ENCODE measurements at places on chromosomes 13 and 19.

DNA sequence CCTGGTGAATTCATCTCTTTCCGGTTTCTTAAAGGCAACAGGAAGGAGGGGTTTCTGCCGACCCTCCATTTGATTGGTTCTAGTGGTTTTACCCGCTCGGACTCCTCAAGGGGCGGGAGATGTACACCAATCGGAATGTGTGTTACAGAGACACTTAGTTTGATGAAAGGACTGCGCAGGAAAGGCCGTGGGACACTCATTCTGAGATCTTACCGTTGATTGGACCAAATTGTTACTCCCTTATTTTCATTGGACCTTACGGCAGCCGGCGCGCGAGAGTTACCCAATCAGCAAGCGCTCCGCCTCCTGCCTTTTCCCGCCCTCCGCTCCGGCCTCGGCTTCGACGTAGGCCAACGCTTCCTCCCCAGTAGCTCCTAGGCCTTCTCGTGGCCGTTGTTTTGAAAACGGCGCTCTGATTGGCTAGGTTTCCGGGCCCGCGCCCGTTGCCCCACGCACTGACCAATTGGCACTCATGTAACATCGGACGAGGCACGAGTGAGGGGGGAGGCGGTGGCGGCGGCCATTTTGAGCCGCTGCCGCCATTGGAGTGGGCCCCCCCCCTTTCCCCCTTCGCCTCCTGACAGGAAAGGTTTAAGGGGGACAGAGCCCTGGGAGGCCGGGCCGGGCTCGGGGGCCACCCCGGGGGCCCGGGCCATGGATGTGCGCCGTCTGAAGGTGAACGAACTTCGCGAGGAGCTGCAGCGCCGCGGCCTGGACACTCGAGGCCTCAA lies at the start of gene HNRNPUL1:
Gene HNRNPUL1, plus strand, starts transcription at position 523 of the 731 bp plus-strand sequence. Its CDS starts 132 bp downstream, at position 655.
- H3K4me1 ChIP-seq = peaks cover 25% of the 10 kb centered on the region
- H3K36me3 ChIP-seq = peaks cover 12% of the 10 kb centered on the region
- peak; percentile 100 for DNase-seq

- peaks cover 27% of the 10 kb centered on the region for H3K4me1 ChIP-seq
- no peak overlapping the region for H3K4me3 ChIP-seq
- peaks cover 51% of the 10 kb centered on the region for H3K36me3 ChIP-seq
- no peaks in the 10 kb centered on the region for H3K27me3 ChIP-seq
- DNase-seq = no peak
Measured at GRCh38 chr19:38846097-38846496, 3.7 kb downstream of the HNRNPL start.

DNA sequence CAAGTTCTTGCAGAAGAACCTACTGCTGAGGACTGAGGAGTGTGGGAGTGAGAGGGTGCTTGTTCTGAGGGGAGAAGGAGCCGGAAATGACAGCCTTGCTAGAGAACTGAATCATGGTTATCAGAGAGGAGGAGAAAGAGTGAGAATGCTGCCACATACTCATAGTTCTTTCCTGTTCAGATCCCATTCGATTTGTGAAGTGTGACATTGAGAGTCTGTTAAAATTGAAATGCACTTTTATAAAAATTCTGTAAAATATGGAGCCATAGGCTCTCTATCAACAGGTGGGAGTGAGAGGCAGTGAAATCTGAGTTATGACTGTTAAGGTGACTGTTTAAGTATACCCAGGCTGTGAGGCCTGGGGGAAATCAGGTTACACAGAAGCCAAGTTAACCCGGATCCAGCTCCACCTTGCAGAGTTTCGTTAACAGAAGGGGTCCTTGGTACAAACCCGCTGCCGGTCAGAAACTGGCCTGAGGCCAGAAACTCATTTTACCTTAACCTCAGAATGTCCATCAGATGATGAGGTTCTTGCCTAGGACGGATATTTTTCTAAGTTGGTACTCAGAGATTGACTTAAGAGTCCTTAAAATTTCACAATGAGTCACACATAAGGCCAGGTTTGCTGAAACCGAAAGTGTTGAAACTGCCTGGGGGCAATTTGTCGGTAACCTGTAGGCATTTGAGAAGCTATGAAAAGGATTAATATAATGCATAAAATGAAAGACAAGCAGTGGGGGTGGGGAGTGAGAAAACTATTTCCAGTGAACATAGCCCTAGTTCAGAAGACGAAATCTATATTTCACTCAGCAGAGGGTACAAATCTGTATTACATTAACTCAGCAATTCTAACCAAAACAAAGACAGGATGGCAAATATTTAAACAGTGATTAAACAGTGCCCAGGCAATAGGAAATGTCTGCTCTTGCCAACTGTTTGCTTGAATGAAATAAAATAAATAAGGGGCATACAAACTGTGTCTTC lies 350.5 kb downstream of the KCNRG start:
- H3K27me3 ChIP-seq = no peaks in the 10 kb centered on the region
- no peaks in the 10 kb centered on the region for H3K4me1 ChIP-seq
- H3K27ac ChIP-seq = no peak overlapping the region
- H3K36me3 ChIP-seq = no peaks in the 10 kb centered on the region
- H3K4me3 ChIP-seq = no peak overlapping the region
- DNase-seq = no peak

DNA sequence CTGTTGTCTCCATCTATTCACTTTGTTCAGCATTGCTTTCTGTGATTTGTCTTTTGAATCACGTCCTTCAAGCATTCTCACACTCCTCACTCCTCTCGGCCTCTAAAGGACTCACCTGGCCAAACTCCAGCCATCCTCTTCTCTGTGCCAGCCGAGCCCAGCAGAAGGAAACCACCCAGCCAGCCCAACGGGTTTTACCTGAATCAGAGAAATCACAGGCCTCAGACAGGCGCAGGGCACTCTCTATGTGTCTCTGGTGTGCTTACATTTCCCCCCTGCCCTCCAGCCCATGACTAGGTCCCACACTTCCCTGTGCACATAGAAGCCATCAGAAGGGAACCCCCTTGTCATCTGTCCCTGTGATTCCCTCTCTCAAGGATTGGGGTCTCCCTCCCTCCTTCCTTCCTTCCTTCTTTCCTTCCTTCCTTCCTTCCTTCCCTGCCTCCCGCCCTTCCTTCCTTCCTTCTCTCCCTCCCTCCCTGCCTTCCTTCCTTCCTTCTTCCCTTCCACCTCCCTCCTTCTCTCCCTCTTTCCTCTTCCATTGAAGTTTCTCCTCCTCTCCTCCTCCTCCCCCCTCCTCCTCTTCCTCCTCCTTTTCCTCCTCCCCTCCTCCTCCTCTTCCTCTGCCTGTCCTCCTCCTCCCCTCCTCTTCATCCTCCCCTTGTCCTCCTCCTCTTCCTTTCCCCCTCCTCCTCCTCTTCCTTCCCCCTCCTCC lies 8.8 kb upstream of the ZNF541 start:
- peak overlapping the region; percentile 26 for H3K27ac ChIP-seq
- DNase-seq = no peak
- H3K36me3 ChIP-seq = no peaks in the 10 kb centered on the region

GRCh38 chr13:27130223-27130978 lies 41.2 kb downstream of the USP12 start:
- H3K27me3 ChIP-seq = no peaks in the 10 kb centered on the region
- peaks cover 37% of the 10 kb centered on the region for H3K4me1 ChIP-seq
- H3K4me3 ChIP-seq = no peak overlapping the region
- H3K36me3 ChIP-seq = no peaks in the 10 kb centered on the region
- peak overlapping the region; percentile 63 for H3K27ac ChIP-seq

DNA sequence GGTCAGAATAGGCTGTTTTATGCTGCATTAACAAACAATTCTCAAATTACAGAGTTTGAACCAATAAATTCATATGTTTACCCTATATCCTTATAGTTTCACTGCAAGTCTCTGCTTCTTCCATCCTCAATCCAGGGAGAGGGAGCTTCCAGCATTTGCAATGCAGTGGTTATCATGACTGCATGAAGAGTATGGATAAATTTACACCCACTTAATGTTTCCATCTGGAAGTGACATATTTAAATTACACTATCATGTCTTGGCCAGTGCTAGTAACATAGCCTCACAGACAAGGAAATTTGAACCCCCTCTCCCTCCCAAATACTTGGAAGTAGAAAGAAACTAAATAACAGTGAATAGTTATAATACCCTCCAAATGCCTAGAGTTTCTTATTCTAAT lies 33.5 kb upstream of the UFM1 start:
- H3K27me3 ChIP-seq = no peaks in the 10 kb centered on the region
- H3K4me3 ChIP-seq = no peak overlapping the region
- H3K4me1 ChIP-seq = no peaks in the 10 kb centered on the region
- H3K36me3 ChIP-seq = no peaks in the 10 kb centered on the region

- H3K4me3 ChIP-seq = no peak overlapping the region
- H3K4me1 ChIP-seq = no peaks in the 10 kb centered on the region
- H3K27me3 ChIP-seq = no peaks in the 10 kb centered on the region
Measured at GRCh38 chr19:38047049-38047438, 140.0 kb downstream of the SIPA1L3 start.

- H3K27ac ChIP-seq = peak overlapping the region; percentile 86
- H3K36me3 ChIP-seq = peaks cover 24% of the 10 kb centered on the region
- peaks cover 10% of the 10 kb centered on the region for H3K4me1 ChIP-seq
- H3K4me3 ChIP-seq = peak overlapping the region; percentile 97
Measured at GRCh38 chr19:16185768-16186123, 536 bp downstream of the FAM32A start.

DNA sequence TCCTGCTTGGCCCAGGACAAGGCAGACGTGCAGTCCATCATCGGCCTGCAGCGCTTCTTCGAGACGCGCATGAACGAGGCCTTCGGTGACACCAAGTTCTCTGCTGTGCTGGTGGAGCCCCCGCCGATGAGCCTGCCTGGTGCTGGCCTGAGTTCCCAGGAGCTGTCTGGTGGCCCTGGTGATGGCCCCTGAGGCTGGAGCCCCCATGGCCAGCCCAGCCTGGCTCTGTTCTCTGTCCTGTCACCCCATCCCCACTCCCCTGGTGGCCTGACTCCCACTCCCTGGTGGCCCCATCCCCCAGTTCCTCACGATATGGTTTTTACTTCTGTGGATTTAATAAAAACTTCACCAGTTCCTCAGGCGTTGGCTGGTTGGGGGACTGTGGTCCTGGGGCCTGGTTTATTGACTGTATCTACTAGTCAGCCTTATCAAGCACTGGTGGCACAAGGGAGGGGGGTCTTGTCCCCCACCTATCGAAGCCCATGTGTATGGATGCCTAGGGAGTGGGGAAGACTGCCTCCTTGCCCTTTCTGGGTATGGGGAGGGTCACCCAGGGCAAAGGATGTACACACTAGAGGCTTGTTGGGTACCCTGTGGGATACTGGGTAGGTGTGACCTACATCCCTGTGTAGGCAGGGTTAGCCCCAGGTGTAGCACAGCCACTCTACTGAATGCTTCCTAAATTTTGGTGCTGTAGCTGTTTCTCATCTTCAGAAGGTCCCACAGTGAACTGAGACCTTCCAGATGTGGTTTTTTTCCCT lies 4.4 kb downstream of the CHMP2A start:
- no peaks in the 10 kb centered on the region for H3K27me3 ChIP-seq
- DNase-seq = no peak
- H3K36me3 ChIP-seq = peaks cover 63% of the 10 kb centered on the region
- H3K4me1 ChIP-seq = peaks cover 26% of the 10 kb centered on the region

- peaks cover 4% of the 10 kb centered on the region for H3K36me3 ChIP-seq
- H3K4me3 ChIP-seq = no peak overlapping the region
- H3K27me3 ChIP-seq = no peaks in the 10 kb centered on the region
- no peak for DNase-seq
- H3K27ac ChIP-seq = no peak overlapping the region
Measured at GRCh38 chr13:33144358-33144784, 128.1 kb downstream of the KL start.

GRCh38 chr19:23403052-23403451 lies 7.8 kb upstream of the ZNF91 start:
- DNase-seq = no peak
- no peaks in the 10 kb centered on the region for H3K4me1 ChIP-seq
- H3K27ac ChIP-seq = no peak overlapping the region
- no peak overlapping the region for H3K4me3 ChIP-seq
- no peaks in the 10 kb centered on the region for H3K36me3 ChIP-seq

DNA sequence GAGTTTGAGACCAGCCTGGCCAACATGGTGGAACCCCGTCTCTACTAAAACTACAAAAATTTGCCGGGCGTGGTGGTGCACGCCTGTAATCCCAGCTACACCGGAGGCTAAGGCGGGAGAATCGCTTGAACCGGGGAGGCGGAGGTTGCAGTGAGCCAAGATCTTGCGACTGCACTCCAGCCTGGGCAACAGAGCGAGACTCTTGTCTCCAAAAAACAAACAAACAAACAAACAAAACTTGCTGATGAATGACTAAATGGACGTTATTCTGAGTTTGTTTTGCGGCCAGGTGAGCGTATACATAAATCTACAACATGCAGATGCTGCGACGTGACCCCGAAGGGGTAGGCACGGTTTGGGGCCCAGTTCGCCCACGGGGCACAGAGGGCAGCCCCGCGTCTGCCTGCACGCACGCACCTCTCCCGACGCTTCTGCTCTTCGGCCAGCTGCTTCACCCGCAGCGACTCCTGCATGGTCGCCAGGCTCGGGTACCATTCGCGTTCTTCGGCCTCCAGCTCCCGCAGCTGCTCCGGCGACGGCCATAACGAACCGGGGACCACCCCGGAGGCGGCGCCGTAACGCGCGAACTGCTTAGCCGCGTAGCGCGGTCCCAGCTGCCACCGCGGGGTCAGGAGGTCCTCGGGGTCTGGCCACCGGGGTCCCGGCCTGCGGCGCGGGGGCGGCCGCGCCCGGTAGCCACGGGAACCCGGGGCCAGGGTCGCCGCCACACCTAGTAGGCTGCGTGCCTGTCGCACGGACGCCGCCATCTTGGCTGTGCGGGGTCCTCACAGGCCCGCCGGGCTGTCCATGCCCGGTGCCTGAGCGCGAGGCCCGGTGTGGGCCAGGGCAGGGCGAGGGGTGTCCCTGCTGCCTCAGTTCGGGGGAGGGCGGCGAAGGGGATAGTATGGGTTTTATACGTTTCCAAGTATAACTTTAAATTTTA lies at the start of gene GADD45GIP1:
Gene GADD45GIP1, minus strand, starts transcription at position 778 of the 943 bp plus-strand sequence. Its CDS starts 11 bp downstream, at position 767.
- H3K27ac ChIP-seq = peak within 1 kb of the TSS; percentile 80
- DNase-seq = no peak
- H3K36me3 ChIP-seq = peaks cover 14% of the 10 kb centered on the region
- peaks cover 26% of the 10 kb centered on the region for H3K4me1 ChIP-seq
- no peaks in the 10 kb centered on the region for H3K27me3 ChIP-seq

GRCh38 chr19:51119101-51119500 lies 5.6 kb upstream of the SIGLEC9 start:
- no peak overlapping the region for H3K4me3 ChIP-seq
- peaks cover 5% of the 10 kb centered on the region for H3K27me3 ChIP-seq
- no peaks in the 10 kb centered on the region for H3K4me1 ChIP-seq
- DNase-seq = no peak
- no peak overlapping the region for H3K27ac ChIP-seq

DNA sequence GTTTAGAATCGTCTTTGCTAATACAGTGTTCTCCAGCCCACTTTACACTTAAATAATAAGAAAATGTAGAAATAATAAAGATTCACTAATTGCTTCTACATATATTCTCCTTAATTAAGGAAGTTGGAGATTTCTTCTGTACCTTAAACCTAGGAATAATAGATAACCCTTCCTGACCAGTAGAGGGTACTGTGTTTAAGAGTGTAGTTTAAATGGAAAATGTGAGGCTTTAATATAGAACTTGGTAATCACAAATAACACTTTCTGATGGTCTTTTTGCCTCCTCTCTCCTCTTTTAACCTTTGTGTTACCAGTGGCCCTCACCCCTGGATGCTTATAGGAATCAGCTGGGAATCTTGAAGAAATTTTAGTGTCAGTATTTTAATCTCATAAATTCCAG lies 20.7 kb downstream of the POMP start:
- no peak overlapping the region for H3K4me3 ChIP-seq
- H3K4me1 ChIP-seq = no peaks in the 10 kb centered on the region
- DNase-seq = no peak
- peaks cover 10% of the 10 kb centered on the region for H3K36me3 ChIP-seq
- H3K27me3 ChIP-seq = no peaks in the 10 kb centered on the region

Measured in keratinocyte (primary cell).